ENCODE measurements at places on chromosomes 13 and 19. TPM values are rescaled to one million over a fixed set of nuclear protein-coding genes. Genes with fewer than 3 reads are reported as not detected.

The COX7A1 gene
- 3.6 TPM for total RNA-seq

The KLK12 gene
- total RNA-seq = not detected

The CYP2A6 gene
- not detected for total RNA-seq

The ZNF790 gene
- total RNA-seq = 20.8 TPM

The FLT1 gene
- 125 TPM for total RNA-seq

The LHB gene
- total RNA-seq = not detected

All from camera-type eye (tissue), 1 donor.